Epithelial cell of umbilical artery (primary cell): ENCODE measurements at places on chromosomes 4 and X. TPM values are rescaled to one million over a fixed set of nuclear protein-coding genes. Genes with fewer than 3 reads are reported as not detected.

Gene WDR44
- total RNA-seq: 9.4 and 10.2 TPM in 2 replicates

Gene IL1RAPL1
- 5.9 and 6.2 TPM in 2 replicates for total RNA-seq

Gene KIAA1210
- total RNA-seq: not detected in 2 replicates

Gene PJA1
- total RNA-seq: 22.2 and 25.0 TPM in 2 replicates

Gene BMP15
- not detected in 2 replicates for total RNA-seq

Gene ACE2
- total RNA-seq: not detected in 2 replicates

Gene MAOA
- 20.8 and 37.8 TPM in 2 replicates for total RNA-seq

Gene GABRG1
- not detected in 2 replicates for total RNA-seq

Gene MTNR1A
- not detected in 2 replicates for total RNA-seq
